ENCODE measurements at places on chromosomes 1 and 21.

GRCh38 chr1:49307457-49307856 lies 530.8 kb upstream of the BEND5 start:
- DNase-seq = no peak

GRCh38 chr1:207866471-207867135 lies 44.3 kb downstream of the CD34 start:
- no peak for DNase-seq

- no peak for DNase-seq
Measured at GRCh38 chr1:224067621-224068457, 46.1 kb upstream of the FBXO28 start.

DNA sequence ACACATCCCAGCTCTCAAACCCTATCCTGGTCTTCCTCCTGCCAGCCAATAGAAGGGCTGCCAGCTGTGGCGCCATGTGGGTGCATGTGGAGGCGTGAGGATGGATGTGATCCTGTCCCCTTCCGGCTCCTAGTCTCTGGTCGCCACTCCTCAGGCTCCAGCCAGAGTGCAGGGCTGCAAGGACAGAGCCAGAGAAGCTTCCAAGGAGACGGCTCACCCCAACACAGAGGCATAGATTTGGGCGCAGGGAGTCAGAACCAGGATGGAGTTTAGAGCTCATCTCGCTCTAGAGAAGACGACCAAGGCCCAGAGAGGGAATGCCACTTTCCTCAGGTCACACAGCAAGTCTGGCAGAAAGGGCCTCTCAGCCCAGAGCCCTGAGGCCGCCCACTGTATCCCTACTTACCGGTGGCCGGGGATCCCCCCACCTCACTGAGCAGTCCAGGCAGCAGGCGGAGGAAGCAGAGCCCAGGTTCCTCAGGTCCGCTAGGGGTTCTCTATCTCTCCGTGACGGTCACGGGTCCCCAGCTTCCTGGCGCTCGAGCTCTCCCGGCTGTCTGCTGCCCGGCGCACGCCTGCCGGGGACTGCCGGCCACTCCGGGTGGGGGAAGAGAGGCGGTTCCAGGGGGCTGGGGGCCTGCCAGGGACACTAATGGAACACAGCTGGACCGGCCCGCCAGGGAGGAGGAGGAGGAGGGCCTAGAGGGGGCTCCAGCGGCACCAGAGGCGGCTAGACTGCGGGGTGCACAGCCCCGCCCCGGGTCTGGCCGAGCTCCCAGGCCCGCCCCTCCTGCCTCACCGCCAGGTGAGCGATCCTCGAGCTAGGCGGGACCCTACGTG lies at the start of gene COL16A1:
Gene COL16A1, minus strand, starts transcription at position 587 of the 840 bp plus-strand sequence. CDS start 1,824 bp downstream, outside the sequence.
- DNase-seq = peak; percentile 28

- no peak for DNase-seq
Measured at GRCh38 chr1:39127513-39127912, 77.0 kb upstream of the MACF1 start.

DNA sequence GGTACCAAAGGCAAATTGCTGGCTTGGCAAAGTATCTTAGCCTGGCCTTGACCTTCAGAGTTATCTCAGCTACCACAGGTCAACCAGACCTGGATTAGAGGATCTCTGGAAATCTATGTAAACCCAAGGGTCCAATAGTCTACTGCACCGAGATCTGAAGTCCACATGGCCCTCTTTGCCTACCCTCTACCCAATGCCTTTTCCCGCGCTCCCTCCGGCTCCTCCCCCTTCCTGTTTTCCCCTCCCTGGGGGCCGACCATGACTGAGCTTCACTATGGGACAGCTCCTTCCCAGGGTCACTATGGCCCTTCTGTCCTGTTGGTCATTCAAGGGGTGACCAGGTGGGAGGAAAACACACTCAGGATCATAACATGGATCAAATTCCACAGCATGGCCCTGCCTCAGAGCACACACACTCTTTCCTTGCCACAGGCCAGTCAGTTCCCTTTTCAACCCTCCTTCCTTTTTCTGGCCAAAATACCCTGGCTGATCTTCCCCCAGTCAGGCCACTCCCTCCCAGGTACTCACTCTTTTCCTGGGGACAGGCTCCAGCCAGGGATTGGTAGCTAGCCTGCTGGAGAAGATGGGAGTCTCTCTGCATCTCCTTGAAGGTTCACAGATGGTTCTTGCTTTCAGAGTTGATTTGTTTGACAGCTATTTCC lies 19.1 kb upstream of the TMEM183A start:
- no peak for DNase-seq

GRCh38 chr1:116308276-116308675 lies 64.8 kb upstream of the ATP1A1 start:
- DNase-seq = no peak

- DNase-seq = peak; percentile 29
Measured at GRCh38 chr1:147717051-147717705, 43.2 kb downstream of the GJA5 start.

DNA sequence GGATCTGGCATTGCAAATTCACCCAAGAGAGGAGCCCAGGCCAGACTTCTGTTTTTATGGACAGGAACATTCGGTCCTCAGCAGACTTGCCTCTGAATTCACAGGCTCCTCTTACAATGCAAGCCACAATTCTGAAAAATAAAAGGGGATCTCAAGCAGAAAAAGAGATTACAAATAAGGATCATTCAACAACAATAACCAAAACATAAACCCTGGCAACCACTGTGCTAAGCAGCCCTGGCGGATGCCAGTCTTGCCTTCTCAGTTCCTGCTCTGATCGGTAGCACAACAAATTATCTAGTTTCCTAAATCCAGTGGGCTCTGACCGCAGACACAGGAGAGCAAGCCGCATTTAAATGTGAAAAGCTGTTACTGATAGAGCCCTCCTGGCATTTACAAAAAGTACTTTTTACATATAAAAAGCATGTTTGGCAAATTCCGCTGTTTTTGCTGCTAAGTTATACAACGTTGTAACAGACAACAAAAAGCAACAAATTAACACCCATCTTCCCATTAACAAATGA lies 123.4 kb upstream of the FOXD3 start:
- no peak for DNase-seq

GRCh38 chr1:172357753-172358385 lies 62.6 kb upstream of the C1orf105 start:
- no peak for DNase-seq

- no peak for DNase-seq
Measured at GRCh38 chr1:51282605-51283004, 46.5 kb downstream of the RNF11 start.

Measured in NCI-H2171 (cell line).